ENCODE measurements at places on chromosomes 1 and 21. TPM values are rescaled to one million over a fixed set of nuclear protein-coding genes. Genes with fewer than 3 reads are reported as not detected.

DNA sequence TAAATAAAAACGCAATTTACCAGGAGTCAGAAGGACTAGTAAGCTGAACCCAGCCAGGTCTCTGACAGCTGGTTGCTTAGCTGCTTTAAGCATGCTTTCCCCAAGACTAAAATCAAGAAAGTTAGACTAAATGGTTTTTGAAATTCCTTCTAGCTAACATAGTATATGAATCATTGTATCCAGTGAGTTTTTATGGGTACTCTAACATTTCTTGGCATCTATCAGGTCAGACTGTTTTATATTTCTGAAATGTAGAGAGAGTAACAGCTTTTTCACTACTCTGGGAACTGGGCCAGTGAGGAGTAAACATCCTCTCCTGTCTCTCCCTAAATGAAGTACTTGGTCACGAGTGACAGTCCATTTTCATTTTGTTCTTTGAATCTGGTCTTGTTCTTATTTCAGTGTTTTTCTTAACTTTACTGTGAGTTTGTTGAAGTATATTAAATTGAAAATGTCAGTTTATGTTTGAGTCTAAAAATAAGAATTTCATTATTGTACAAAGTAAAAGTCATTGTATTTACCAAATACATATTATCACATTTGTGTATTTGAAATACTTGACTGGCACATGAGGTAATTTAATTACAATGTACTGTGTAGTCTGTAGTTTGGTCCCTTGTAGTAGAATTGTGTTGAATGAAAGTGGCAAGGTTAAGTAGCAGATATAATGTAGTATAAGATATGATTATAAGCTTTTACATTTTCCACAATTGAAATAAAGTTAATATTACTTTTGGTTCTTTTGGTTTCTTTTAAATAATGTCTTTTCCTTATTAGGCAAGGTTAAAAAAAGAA, 47.6 kb downstream of the PKN2 start:
- peak; percentile 93 for DNase-seq

DNA sequence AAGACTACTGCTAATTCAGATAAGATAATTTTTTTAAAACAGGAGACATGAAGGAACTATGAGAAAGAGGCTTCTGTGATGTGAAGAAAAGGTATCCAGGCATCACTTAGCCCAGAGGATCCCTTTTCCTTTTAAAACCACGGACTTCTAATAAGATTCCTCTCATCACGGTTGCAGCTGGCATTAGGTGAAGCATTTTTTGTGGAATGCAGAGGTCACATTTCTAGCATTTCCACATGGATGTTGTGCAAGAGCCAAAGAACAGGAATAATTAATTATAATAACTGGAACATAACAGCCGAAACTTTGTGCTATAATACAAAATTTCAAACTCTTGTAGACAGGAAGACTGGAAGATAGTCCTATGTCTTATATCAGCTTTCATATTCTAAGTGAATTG, 27.6 kb downstream of the CYP2J2 start:
- peak; percentile 10 for DNase-seq

GRCh38 chr1:208551633-208552320, 307.6 kb upstream of the PLXNA2 start:
- no peak for DNase-seq

DNA sequence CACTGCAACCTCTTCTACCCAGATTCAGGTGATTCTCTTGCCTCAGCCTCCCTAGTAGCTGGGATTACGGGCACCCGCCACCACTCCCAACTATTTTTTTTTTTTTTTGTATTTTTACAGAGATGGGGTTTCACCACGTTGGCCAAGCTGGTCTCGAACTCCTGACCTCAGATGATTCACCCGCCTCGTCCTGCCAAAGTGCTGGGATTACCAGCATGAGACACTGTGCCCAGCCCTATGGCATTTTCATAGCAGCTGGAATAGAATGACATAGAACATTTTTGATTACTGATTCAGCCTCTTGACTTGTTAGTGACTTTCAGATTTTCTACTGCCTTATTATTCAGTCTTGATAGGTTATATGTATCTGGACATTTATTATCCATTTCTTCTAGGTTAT, 1046.2 kb downstream of the AMY1C start:
- DNase-seq: no peak

DNA sequence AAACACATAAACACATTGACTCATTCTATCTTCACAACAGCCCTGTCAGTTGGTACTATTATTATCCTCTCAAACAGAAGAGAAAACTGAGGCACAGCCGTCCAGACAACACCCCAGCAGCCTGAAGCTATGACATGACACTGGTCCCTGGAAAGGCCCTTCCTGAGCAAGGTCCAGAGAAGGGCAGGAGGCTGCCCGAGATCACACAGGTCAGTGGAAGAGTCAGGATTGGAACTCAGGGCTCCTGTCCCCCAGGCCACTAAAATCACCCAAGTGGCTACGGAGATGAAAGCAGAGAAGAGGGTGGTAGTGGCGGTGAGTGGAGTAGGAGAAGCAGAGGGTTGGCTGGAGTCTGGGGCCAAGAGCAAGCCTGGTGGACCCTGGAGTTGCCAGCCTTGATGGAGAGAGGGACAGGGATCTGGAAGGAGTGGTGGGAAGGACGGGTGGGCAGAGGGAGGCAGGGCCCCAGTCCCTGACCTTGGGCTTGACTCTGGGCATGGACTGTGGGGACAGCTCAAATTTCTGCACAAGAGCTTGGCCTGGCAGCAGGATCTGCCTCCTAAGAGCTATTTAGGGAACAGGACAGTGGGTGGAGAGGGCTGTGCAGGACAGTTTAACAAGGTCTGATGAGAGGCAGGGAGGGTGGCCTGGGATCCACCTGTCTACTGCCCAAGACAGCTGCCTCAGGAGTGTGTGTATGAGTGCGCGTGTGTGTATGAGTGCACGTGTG, 15.8 kb downstream of the MYOM3 start:
- no peak for DNase-seq

- DNase-seq: no peak
Measured at GRCh38 chr1:14869187-14869586, 270.7 kb downstream of the KAZN start.

DNA sequence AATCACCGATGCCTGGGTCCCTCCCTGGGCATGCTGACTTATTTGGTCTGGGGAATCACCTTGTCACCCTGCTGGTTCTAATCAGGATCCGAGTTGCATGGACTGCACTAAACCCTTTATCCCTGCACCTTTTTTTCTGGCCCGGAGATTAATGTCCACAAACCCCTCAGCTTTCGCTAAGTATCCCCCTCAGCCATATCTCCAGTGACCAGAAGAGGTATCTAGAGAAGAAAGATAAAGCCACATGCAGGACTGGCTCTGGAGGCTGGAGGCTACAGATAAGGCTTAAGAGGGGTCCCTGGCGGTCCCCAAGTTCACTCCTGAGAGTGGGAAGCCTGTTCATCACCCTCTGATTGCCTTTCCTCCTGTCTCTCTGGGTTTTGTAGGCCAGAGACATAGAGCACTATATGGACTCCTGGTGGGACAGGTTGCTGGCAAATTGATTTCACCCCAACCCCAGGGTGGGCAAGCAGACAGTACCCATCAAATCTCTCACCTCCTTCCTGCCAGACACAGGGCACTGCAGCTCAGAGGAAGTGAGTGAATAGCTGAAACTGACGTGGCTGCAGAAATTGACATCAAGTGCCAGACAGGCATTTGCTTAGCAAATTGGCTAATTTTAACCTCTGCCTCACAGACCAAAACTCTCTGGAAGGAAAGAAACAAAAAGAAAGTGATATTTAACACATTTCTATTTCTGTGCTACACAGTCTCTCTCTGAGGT, 38.8 kb downstream of the HMGB4 start:
- DNase-seq: peak; percentile 33

- no peak for DNase-seq
Measured at GRCh38 chr1:25140073-25140797, 92.1 kb downstream of the SYF2 start.

DNA sequence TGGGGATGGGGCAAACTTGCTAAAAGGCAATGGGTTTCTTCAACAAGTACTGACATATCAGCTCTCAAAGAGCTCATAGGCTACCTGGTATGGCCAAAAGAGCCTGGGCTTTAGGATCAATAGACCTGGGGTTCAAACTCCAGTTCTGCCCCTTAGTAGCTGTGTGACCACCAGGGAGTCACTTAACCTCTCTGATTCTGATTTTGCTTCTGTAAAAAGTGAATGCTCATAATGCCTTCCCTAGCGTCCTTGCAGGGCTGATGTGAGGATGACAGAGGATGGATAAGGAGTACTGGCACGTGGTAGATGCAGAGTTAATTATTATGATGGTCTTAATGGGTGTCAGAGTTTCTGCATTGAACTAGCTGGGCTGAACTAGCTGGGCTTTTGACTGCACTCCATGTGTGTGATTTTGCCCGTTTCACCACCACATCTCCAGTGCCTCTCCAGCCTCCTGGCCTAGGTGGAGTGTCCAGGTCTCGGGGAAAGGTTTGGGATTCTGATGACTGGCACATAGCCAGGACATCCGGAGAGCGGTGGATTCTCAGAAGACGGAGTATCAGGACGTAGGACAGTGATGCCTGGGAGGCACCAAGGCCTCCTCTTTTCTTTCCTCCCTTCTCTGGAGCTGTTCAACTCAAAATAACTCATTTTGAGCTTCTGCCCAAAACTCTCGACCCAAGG, 15.2 kb downstream of the DISP3 start:
- no peak for DNase-seq

GRCh38 chr1:180156631-180157091, 2.0 kb downstream of the QSOX1 start:
- DNase-seq: peak; percentile 82

DNA sequence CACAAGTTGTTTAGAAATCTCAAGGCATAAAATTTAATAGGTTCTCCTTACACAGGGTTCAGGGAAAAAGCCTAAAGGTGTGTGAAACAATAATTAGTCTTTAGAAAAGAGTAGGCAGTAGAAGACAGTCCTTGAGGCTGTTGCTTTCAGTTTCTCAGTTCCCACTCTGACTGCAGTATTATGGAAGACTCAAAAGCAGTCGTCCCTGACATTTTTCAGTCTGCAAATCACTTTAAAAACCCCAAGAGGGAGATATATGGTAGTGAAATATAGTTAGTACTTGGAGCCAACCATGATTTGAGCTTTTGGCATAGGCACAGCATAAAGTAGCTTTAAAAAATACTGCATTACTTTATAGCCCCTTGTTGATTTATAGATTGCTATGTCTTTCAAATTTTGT, 299.7 kb downstream of the OLFM3 start:
- DNase-seq: no peak

- DNase-seq: no peak
Measured at GRCh38 chr1:83746234-83746633, 252.7 kb downstream of the TTLL7 start.

DNA sequence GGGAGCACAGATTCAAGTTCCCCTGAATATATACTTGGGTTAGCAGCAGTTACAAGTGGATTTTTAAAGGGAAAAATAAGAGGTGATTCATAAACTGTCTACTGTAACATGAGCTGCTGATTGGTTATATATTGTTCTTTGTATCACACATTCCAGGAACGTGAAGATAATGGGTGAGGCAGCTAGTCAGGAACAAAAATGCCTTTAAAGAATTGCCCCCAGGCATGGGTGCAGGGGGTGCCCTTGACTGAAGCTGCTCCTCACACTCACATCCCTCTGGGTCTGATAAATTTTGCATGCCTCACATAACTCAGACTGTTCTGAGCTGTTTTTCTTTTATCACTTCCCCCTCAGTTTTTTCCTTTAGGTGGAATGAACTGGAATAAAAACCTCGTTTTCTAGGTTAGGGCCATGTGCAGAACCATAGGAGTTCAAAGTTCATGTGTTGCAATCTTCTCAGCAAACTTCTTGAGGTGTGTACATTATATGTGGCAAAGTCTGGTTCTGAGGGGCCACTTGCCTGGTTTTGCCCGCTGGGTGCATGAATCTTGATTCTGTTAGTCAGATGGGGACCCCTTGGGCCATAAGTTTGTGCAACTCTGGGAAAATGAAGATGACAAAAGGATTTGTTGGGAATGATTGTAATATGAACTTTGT, 21.1 kb downstream of the TBX19 start:
- peak; percentile 80 for DNase-seq

- no peak for DNase-seq
Measured at GRCh38 chr1:9655836-9656235, 4.3 kb downstream of the PIK3CD start.

- DNase-seq: no peak
Measured at GRCh38 chr1:110184446-110184845, 25.7 kb upstream of the KCNC4 start.

- peak; percentile 54 for DNase-seq
Measured at GRCh38 chr1:204828352-204828850, 42.3 kb upstream of the NFASC start.

- peak; percentile 30 for DNase-seq
Measured at GRCh38 chr1:6329396-6329795, 64.2 kb downstream of the ACOT7 start.

GRCh38 chr21:26572702-26573381, at the start of gene CYYR1:
Gene CYYR1, minus strand, starts transcription at chr21:26573286. Its CDS starts 346 bp downstream, at chr21:26572940.
- DNase-seq: no peak

- peak; percentile 50 for DNase-seq
Measured at GRCh38 chr1:50971748-50972305, 1.8 kb downstream of the CDKN2C start.

- DNase-seq: no peak
Measured at GRCh38 chr1:189301235-189301634, 1176.4 kb downstream of the BRINP3 start.

DNA sequence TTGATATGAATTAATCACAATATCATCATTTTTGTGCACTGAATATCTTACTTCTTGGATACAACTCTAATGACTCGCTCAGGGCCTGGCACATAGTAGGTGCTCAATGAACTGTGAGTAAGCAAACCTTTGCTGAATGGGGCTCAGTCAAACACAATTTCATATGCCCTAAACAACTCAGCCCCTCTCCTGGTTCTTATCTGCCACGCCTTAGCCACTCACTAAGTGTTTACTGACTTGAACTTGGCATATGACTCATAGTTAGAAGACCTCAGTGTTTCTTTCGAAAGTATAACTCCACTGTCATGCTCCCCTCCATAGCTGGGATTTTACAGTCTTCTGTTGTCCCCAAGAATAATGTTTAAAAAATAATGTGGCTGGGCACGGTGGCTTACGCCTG, 4.8 kb upstream of the IFNLR1 start:
- DNase-seq: peak; percentile 23

GRCh38 chr1:146036965-146037646, 15.6 kb upstream of the HJV start:
- DNase-seq: peak; percentile 95

DNA sequence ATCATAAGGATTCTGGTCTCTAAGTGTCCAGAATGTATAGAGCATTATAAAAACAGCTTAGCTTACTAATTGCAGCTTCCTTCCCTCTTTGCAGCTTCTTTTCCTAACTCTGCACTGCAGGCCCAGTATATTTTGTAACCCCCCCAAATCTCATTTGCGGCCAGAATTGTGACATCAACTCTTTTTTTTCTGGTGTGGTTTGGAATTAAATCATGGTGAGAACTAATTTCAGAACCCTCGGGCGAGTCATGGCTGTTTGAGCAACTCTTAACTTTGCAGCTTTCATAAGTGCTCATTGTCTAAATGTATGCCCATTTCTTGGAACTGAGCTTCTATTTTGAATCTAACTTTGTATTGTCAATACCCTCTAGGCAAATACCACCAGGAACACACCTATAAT, 187.4 kb downstream of the CYYR1 start:
- DNase-seq: peak; percentile 54

Gene CAMTA1
- 91.9 TPM for total RNA-seq

Gene FCRL4
- total RNA-seq: not detected

Gene HTR6
- 0.09 TPM for total RNA-seq

Gene SELP
- total RNA-seq: not detected

Gene TNFRSF9
- total RNA-seq: under 0.01 TPM

Gene DAP3
- 129 TPM for total RNA-seq

Gene IGSF5
- not detected for total RNA-seq

Gene ADCY10
- 0.09 TPM for total RNA-seq

Gene GPX7
- total RNA-seq: 31.0 TPM

Gene KCNA3
- under 0.01 TPM for total RNA-seq

Gene PERM1
- total RNA-seq: 0.57 TPM

Gene CD48
- total RNA-seq: not detected

Gene BGLAP
- not detected for total RNA-seq

Gene C1orf141
- total RNA-seq: 0.65 TPM
